NCI-H774 (cell line): ENCODE measurements at places on chromosomes 3 and 15.
A peak's percentile ranks its signal among the peaks of the same experiment; 100 is the strongest.

DNA sequence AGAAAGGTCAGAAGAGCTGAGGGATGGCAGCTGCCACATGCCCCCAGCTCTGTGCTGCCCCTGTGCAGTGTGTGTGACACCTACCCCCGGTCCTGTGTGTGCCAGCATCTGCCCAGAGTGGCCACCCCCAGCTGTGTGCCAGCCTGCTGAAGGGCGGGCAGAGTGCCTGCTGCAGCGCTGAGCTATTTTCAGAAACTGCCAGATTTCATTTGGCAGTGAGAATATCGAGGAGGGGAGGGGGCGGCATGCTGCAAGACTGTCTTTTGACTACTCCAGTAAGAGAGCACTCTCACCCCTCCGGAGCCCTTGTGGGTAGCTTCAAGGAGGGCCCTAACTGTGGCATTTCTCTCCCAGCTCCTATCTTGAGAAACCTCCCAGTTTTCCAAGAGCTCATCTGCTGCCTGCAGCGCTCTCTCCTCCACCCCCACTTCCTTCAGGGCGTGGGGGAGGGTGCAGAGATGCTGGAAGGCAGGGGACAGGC is 25.2 kb upstream of the DOCK3 start:
- no peak for DNase-seq

DNA sequence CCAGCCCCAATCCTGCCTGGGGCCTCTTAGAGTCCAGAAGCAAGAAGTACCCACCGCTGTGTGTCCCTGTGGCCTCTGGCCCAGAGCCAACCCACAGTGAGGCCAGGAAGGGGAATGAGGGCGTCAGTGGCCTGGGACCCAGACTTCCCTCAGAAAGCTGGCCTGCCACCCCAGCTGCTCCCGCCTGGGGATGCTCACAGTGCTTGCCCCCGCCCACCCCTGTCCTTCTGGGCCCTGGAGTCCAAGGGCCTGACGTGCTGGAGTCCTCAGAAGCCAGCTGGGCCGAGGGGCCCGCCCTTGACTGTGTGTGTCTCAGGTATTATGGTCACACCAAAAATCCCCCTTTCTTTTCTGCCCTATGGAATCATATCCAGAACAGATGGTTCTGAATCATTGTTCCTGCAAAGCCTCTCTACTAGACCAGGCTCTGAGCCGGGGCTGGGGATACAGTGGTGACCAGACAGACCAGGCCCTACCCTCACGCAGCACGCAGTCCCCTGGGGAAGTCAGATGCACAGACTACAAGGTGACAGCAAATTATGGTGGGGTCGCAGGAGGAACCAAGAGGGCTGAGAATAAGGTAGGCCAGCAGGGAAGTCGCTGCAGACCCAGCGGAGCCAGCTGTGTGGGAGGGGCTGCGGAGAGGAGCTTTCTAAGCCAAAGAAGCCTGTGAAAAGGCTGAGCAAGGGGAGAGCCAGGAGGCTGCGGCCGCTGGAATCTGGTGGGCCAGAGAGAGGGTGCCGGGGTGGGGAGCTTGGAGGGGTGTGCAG is 99.1 kb downstream of the VGLL4 start:
- no peak for DNase-seq

GRCh38 chr3:27719314-27720003 is 2.7 kb downstream of the EOMES start:
- no peak for DNase-seq

DNA sequence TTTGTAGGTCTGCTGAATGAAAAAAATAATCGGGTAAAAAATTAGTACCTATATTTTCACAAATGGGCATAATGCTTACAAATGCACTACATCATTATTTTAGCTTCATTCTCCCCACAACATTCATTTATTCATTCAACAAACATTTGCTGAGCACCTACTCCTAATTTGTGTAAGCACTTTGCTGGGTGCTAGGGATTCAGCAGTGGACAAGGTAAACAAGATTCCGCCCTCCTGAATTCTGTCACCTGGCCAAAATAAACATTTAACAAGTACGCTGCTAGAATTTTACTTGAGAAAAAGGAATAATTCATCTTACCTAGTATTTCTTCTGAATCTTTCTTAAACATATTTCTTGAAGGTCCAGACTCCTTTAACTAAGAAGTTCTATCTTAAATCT is 72.1 kb downstream of the TIGIT start:
- DNase-seq, result no peak

DNA sequence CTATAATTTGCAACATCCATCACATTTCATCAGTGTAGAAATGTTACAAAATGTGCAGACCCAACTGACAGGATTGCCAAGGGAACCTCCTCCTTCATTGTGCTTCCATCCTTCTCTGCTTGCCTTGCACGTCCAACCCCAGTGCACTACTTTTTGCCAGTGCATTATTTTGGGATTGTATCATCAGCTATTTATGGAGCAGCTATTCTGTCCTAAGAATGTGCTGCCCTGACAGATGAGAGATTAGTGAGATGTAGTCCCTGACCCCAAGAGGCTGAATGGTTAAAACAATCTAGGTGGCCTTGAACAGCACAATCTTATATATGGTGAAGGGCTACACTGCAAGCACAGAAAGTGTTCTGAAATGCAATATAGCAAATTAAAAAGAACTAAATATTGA is 935.8 kb downstream of the IGSF11 start:
- DNase-seq, result no peak

- no peak for DNase-seq
These were observed 15.0 kb upstream of the TM6SF1 start for GRCh38 chr15:83092309-83092976.

GRCh38 chr15:100716456-100717085 is 114.2 kb downstream of the ASB7 start:
- no peak for DNase-seq

GRCh38 chr3:37992271-37993066 is 1.9 kb downstream of the VILL start:
- no peak for DNase-seq

DNA sequence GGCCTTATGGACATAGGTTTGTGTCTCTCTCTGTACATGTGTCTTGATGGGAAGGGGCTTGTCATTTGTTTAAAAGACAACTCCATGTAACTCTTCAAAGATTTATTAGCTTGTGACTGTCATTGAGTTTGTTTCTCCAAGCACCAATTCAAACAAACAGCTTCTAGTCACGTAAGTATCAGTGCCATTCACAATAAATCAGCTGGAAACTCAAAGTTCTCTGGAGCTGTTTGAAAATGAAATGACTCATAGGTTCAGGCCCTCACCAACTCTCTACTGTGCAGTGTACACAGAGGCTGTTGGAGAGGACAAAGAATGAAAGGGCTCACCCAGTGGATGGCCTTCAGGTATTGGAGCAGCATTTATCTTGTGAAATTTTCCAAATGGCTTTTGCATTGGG is 476.3 kb downstream of the AGBL1 start:
- DNase-seq, result peak; percentile 86

GRCh38 chr15:82081914-82082762 is 36.3 kb upstream of the MEX3B start:
- DNase-seq, result no peak

- DNase-seq, result no peak
These were observed 29.7 kb downstream of the ACAD11 start for GRCh38 chr3:132629928-132630327.

DNA sequence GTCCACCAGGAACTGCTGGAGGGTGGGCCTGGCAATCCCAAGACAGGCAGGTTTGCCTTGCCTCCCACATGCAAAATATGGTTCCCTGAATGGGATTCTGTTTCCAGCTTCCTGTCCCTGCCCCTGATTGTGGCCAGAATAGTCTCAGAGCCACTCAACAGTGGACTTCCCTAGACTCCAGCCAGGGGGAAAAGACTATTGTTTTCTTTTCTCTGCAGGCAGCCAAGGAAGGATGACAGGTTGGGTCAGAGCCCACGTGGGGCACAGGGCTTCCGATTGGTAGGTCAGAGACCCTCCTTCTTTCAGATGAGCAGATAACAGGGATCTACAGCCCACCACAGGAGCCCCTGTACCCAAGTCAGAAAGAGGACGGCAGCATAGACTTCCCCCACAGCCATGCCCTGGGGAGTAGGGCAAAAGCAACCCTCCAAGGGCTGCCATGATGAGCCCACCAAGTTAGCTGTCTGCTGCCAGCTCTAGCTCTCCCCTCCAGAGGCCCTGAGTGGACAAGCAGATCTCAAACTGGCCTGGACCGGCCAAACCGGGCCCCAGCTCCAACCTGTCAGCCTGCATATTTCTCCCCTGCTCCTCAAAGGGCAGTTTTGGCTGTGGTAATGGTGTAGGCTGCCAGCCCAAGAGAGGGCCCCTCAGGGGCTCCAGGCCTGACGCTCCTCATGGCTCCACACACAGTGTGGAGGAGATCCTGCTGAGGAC is 6.4 kb downstream of the TLR9 start:
- DNase-seq, result no peak
